Left forelimb (tissue), 1 donor: ENCODE measurements at places on chromosomes 7 and 10.

GRCh38 chr10:4383651-4384098 is 442.3 kb upstream of the AKR1E2 start:
- DNase-seq, result no peak

DNA sequence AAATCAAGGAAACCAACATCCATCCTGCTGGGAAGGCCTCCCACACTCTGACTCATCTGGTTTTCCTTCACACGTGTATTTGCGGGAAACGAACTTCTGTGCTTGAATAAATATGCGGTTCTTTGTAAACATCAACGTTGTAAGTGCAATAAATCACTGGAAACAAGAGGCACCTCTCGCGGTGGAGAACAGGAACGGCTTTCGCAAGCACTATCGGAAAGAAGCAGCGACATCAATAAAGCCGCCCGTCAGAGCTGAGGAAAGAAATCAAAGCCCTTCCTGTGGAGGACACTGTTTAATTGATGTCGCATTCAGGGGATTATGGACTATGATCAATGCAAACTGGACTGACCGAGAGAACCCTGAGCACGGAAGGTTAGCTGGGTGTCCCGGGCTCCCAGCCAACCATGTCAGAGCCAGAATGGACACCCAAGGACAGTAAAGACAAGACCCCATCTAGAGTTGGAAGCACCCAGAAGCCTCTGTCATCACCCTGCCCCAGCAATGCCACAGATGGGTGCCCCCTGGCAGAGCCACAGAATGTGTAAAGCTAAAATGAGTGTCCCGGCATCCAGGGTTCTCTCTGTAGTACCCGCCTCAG is 37.6 kb downstream of the OAT start:
- DNase-seq, result peak; percentile 50

GRCh38 chr10:117441812-117442443 is 66.7 kb upstream of the PDZD8 start:
- no peak for DNase-seq

DNA sequence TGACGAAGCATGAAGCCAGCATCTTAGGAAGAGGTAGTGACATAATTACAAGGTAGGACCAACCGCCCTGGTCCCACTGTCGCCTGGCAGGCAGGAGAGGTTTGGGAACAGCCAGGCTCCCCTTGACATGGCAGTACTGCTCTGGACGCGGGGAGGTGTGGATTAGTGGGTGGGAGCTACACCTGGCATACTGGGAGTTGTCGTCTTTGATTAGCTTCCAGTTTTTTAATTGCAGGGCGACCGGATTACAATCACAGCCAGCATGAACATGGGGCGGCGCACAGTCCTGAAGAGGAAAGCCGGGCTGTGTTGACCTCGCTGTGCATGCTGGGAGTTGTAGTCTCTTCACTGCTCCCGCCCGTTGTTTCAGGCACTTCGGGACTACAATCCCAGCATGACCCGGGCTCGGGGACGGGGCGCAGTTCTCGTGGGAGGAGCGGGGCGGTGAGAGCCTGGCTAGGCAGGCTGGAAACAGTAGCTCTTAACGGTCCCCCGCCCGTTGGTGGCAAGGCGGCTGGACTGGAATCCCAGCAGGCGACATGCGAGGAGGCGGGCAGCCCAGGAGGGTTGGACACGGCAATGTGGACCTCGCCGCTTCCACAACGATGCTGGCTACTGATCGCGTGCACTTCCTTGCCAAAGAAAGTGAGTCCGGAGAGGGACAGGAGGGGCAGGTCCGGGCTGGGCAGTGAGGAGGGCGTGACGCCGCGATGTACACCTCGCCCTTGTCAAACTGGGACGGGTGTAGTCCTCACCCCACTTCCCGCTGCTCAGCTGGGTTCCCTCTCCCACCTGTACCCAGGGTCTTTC is 98.0 kb upstream of the ZNF722 start:
- no peak for DNase-seq

GRCh38 chr10:103197174-103197573 is 4.1 kb upstream of the NT5C2 start:
- no peak for DNase-seq

DNA sequence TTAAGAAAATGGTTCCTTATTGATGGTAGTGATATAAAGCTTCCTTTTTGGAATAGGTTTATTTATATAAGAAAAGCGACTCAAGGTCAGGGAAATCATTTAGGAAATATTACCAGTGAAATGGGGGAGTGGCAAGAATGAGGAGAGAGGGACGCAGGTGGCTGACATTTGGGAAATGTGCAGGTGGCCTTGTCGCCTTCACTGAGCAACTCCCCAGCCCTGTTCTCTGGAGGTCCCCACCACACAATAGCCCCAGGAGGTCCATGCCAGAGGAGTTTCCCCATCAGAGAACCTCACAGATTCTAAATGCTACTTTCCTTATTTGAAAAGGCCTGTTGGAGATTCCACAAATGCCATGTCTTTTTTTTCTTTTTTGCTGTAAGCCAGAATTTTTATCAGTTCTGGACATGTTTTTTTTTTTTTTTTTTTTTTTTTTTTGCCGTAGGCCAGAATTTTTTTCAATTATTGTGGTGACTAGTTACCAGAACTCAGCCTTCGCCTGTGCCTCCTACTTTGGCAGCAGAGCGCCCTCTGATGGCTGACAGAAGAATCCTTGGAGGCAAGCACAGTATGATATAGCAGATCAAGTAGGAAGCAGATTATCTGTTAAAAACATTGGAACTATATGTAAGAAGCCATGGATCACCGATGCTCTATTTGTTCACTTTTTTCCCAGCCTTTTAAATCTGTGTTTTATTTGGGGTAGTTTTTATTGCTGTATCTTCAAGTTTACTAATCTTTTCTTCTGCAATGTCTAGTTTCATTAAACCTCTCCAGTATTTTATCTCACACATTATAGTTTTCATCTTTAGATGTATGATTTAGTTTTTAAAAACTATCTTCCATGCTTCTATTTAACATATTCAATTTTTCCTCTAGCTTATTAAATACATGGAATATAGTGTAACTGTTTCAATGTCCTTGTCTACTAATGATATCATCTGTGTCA is 18.6 kb downstream of the OPALIN start:
- DNase-seq, result no peak

DNA sequence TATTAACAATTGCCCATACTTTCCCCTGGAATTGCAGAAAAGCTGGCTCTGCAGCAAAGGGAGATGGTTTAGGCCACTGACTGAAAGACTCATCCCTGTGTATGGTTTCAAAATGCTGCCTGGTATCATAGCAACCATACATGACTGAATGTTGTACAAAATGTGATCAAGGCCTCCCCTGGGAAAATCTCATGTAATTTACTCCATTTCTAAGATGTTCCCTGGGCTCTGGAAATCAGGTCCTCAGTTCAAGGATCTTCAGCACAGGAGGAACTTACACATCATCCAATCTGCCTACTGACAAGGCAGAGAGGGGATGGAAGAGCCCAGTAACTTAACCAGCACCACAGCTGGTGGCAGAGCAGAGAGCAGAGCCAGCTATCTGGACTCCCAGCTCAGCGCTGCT is 111.8 kb downstream of the JAZF1 start:
- no peak for DNase-seq

DNA sequence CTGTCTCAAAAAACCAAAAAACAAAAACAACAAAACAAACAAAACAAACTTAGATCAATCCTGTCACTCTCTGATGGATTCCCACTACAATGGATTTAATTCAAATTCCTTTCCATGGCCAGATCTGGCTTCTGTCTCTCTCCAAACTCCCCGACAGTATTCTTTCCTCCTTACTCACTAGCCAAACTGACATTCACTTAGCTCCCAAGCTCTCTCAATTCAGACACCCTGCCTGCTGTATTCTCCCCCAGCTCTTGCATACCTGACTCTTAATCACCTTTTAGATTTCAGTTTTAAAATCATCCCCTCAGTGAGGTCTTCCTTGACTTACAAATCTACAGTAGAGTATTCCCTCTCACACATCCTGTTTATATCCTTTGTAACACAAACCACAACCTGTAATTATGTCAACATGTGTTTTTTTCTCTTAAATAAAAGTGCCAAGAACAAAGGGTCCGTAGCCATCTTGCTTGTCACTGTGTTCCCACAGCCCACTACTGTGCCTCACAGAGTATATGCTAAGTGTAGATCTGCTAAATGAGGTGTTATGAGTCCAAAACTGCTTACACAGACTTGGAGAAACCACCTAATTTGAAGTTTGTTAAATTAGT is 14.4 kb downstream of the HERPUD2 start:
- no peak for DNase-seq

DNA sequence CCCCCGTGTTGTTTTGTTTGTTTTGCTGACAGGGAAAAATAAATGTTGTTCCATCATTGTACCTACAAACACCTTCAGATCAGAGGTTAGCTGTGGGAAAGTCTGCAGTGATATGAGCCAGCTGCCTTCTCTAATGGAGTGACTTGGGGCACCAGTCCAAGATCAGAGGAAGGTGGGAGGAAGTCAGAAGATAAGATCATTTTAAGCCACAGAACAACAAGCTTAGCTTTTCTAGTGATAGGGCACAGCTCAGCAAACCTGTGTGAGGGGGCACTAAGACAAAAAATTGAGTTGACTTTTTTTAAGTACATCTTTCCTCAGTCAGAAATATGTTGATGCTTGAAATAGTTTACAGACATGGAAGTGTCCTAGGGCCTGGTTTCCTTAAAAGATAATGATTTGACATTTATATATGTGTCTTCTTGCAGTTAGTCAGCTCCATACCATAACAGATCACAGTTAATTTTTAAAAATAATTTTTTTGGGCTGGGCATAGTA is 240.3 kb upstream of the KAT6B start:
- no peak for DNase-seq

GRCh38 chr10:102449321-102450123 is 1.8 kb downstream of the C10orf95 start:
- no peak for DNase-seq

GRCh38 chr7:102285540-102286236 is 980 bp upstream of the SH2B2 start:
- DNase-seq, result no peak

DNA sequence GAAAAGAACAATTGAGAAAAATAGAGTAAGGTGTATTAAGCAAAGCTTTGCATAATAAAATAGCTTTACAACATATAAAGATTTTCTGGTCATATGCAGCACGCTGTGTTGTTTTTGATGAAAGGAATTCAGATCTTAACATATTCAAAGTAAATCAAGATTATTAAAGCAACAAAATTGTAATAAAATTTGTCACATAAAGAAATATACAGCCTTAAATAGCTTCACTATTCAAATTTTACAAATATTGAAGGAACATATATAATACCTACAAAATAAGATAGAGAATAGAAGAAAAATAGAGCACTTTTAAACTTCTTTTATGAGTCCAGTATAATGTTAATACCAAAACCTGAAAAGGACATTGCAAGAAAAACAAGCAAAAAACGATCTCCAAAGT is 749.1 kb upstream of the POT1 start:
- DNase-seq, result no peak

DNA sequence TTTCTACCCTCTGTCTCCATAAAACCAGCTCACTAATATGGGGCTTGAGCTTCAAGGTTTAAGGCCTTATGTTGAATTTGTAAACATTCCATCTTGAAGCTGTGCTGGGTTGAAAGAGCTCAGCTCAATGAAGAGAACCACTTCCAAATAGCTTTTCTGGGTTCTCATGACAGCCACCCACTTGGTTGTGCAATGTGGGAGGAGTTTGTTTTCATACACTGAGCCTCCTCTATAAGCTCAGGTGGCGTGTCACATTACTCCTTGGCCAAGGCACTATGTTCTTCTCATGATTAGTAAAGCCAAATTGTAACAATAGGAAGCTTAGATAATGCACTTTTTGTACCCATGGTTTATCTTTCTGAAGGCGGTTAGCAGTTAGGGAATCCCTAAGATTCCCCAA is 265.6 kb downstream of the PTEN start:
- no peak for DNase-seq

DNA sequence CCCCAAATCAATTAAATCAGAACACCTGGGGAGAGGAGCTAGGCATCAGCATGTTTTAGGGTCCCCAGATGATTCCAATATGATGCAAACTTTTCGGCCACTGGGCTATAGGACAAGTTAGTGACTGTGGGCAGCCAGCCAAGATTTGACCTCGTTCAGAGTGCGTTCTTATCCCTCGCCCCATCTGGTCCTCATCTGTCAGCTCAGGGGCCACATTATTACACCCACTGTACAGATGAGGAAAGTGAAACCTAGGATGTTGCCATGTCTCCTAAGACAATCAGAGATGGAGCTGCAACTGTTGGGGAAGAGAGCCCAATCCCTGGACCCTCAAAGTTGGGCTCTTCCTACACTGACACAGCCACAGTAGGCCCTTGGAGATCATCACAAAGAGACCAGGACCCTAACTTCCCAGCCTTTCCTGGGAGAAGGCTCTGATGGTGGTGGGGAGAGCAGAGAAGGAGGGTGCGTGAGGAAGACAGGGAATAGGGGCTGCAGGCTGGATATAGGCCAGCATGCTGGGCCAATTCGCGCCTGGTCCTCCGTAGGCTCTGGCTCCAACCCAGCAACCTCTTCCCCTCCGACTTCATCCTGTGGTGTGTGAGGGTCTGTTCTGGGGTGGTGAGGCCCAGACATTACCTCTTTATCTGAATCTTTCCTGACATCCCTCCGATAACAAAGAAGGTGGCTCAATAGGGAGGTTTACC is 109.4 kb upstream of the ZMIZ1 start:
- DNase-seq, result no peak

DNA sequence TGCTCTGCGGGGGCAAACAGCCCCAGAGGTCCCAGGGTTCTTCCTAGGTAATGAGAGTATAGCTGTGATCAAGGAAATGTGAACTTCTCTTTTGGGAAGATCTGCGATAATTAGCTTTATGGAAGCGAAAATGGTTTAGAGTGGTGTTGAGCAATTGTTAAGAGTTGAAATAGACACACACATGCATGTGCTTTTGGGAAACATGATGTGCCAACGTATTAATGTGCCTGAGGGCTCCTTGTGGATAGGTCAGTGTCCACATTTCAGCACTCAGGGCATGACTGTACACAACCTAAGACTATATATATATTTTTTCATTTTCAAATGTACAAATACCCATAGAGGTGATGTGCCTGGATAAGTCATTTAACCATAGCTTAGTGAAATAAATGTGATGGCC is 67.0 kb downstream of the GSDME start:
- no peak for DNase-seq

GRCh38 chr7:55509322-55509721 is 63.0 kb downstream of the VOPP1 start:
- DNase-seq, result no peak

- DNase-seq, result no peak
These were observed 1211.6 kb upstream of the LRRN3 start for GRCh38 chr7:109879287-109879828.

DNA sequence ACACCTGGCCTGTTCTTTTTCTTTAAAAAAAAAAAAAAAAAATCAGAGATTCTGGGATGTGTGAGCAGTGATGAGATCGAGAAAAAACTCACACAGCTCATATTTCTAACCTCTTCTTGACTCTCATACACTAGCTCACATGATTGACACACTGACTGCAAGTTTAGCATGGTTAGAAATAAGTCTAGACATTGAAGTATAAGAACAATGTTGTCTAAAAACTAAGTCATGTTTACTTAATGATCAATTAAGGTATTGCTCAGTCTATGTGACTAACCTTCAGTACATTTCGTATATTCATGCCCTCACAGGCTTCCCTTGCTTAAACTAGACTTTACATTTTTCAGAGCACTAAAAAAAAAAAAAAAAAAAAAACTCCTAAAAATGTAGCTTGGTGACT is 775.1 kb downstream of the GATA3 start:
- no peak for DNase-seq
